HT1080 (cell line): ENCODE measurements at places on chromosomes 16 and 17. TPM values are rescaled to one million over a fixed set of nuclear protein-coding genes. Genes with fewer than 3 reads are reported as not detected.
A peak's percentile ranks its signal among the peaks of the same experiment; 100 is the strongest.

The FNDC8 gene
- total RNA-seq: not detected in 2 replicates

The DPEP1 gene
- not detected in 2 replicates for total RNA-seq

The PPY gene
- not detected in 2 replicates for total RNA-seq

GRCh38 chr17:62950067-62950466 lies 16.0 kb upstream of the TANC2 start:
- DNase-seq: peak; percentile 23

DNA sequence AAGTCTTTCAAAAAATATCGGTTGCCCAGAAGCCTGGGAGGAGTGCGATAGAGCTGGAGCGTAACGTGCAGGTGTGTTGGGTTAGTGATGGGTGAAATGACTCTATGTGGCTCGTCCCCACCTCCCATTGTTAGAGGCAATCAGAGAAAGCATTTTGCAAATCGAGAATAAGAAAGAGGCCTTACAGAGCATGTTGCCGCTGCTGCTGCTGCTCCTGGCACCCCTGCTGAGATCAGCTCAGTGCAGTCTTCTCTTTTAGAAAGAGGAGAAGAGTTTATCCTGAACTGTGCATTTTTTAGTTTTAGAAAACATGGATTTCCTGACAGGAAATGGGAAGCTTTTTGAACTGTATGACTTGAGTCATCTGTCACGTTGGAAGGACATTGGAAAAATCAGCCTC lies 774.5 kb upstream of the RBFOX1 start:
- no peak for DNase-seq

GRCh38 chr17:80071116-80071841 lies 30.1 kb upstream of the GAA start:
- DNase-seq: no peak

The HS3ST3A1 gene
- total RNA-seq: 163 and 187 TPM in 2 replicates

DNA sequence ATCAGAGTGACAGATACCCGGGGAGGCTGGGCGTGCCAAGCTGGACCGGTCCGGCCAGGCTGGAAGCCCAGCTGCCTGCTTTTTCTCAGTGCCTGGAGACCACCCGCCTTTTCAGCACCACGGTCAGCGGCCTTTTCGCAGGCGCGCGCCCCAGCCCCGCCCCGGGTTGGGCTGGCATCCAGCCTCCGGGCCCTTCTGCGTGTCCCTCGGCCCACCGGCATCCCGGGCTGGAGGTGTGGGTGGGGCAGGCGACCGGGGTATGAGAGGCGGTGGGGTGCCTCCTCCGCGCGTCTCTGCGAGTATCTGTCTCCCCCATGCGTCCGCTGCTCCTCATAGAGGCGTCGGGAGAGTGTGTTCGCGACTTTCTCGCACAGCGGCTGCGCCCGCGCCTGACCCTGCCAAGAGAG lies 102.5 kb downstream of the MRM1 start:
- DNase-seq: peak; percentile 22

DNA sequence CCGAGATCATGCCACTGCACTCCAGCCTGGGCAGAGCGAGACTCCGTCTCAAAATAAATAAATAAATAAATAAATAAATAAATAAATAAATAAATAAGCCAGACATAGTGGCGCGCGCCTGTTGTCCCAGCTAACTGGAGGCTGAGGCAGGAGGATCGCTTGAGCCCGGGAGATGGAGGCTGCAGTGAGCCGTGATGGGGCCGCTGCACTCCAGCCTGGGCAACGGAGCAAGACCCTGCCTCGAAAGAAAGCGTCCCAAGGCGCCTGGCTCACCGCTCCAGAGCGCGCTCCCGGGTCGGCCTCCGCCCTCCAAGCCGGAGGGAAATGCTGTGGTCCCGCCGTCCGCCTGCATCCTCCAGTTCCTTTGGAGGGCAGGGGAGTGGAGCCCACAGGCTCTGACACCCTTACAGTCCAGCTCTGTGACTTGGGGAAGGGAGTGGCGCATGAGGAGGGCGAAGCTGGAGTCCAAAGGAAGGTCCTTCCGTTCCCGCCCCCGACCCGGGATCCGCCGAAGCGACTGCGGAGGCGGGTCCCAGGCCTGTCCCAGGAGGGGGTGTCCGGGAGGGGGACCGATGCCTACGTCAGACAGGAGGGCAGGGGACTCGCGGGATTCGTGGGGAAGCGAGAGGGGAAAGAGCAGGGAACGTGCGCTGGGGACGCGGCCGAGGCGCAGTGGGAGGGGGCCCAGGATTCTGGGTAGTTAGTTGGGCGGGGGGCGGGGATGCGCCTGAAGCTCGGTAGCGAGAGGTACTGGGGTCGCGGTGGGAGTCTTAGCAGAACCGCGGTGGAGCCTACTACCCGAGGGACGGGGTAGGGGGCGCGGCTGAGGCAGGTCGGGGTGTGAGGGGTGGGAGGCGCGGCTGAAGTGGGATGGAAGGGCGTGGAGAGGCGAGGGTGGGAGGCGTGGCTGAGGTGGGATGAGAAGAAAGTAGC lies 8.4 kb upstream of the TRPV2 start:
- no peak for DNase-seq

GRCh38 chr17:77142689-77143088 lies 1.9 kb downstream of the SEC14L1 start:
- DNase-seq: no peak

The FAAP100 gene
- 28.7 and 31.6 TPM in 2 replicates for total RNA-seq

DNA sequence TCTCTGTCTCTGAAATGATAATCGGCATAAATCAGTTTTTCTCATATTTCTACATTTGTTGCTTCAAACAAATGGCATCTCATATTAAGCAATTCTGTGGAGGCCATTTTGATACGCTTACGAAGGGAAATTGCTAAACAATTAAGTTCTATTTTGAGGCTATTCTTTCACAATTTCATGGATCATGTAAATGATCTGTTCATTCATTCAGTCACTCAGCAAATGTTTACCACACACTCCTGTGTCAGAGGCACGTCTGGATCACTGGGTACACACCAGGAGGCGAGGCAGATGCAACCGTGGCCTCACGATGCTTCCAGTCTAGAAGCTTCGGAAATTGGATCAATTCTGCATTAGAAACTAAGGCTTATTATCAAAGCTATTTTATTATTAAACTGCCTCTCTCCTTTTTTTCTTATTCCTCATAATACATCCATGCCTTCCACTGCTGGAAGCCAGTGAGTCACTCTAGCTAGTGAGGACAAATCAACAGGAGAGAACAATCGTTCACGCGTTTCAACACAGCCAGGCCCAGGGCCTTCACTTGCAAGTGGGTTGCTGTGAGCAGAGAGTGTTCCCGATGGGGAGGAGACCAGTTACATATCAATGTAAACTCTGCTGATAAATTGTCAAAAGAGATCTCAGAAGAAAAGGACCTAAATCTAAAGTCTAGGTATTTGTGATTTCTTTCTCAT lies 11.3 kb upstream of the SLC39A11 start:
- DNase-seq: no peak

DNA sequence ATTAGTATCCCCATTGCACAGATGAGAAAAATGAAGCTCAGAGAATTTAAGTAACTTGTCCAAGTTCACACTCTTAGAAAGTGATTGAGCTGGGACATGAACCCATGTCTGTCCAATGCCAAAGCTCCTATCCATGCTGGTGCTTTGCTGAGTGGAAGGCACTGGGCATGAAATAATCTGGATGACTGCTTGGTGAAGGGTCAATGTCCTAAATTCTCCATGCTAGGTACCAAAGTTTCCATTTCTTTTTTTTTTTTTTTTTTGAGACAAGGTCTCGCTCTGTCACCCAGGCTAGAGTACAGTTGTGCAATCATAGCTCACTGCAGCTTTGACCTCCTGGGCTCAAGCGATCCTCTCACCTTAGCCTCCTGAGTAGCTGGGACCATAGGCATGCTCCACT lies 153.6 kb upstream of the ERCC4 start:
- no peak for DNase-seq

- peak; percentile 34 for DNase-seq
These were observed 47.1 kb downstream of the SPACA3 start for GRCh38 chr17:33038740-33039139.

GRCh38 chr17:4673169-4673568 lies 30.8 kb downstream of the PELP1 start:
- no peak for DNase-seq

DNA sequence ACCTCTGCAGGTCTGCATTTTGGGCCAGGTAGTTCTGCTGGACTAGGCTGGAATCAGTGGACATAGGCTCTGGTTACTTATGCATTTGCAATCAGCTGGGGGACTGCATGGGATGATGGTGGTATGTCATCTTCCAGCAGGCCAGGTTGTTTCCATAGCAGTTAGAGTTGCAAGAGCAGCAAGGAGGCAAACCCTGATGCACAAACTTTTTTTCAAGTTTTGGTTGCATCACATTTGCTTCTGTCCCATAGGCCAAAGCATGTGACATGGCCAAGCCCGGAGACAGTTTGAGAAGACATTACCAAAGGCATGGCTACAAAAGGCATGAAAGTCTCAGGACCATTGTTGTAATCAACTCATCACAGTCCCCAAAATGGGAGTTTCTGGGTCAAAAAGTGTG lies 58.2 kb downstream of the PRKCB start:
- no peak for DNase-seq

DNA sequence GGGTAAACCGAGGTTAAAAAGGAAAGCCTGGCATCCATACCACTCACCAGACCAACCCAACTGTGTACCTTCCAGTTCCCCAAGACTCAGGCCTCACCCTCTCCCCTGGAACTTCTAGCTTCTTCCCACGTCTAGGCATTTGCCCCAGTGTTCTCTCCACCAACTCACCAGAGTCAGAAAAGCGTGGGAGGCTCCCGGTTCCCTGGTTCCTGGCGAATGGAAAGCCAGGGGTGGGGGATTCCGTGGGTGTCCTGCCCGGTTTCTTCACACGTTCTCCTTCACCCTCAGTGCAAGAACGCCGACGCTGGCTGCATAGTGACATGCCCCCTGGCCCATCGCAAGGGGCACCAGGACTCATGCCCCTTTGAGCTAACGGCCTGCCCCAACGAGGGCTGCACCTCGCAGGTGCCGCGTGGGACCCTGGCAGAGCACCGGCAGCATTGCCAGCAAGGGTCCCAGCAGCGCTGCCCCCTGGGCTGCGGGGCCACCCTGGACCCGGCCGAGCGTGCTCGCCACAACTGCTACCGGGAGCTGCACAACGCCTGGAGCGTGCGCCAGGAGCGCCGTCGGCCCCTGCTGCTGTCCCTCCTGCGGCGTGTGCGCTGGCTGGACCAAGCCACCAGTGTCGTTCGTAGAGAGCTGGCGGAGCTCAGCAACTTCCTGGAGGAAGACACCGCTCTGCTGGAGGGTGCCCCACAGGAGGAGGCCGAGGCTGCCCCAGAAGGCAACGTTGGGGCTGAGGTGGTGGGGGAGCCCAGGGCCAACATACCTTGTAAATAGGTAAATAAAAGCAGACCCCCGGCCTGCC lies 1.7 kb downstream of the RNF151 start:
- DNase-seq: no peak

The CRAMP1 gene
- total RNA-seq: 5.7 and 7.0 TPM in 2 replicates

- no peak for DNase-seq
These were observed 43.9 kb upstream of the KIFC3 start for GRCh38 chr16:57846078-57846697.

GRCh38 chr17:83183951-83184506 lies 104.6 kb downstream of the METRNL start:
- DNase-seq: no peak

The KRTAP4-6 gene
- not detected in 2 replicates for total RNA-seq

GRCh38 chr17:76569607-76570279 lies 15.9 kb downstream of the ST6GALNAC2 start:
- no peak for DNase-seq

GRCh38 chr16:23575834-23576233 lies 18.3 kb downstream of the UBFD1 start:
- no peak for DNase-seq

The TM4SF5 gene
- not detected in 2 replicates for total RNA-seq

DNA sequence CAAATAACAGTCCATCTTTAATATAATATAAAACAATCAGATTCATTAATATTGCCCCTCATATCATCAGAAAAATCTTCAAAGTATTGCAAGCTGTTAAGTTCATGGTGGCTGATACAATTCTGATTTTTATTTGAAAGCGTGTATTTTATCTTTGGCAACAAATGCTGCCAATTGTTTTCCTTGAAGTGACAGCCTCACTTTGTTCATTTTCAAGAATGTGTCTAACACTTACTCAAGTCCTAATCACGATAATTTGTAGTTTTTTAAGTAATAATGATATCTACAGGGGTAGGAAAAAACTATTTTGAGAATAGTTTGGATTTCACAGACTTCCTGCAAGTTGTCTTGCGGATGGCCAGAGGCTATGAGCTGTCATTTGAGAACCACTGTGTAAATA lies 75.8 kb downstream of the HS3ST3B1 start:
- DNase-seq: no peak

GRCh38 chr16:24635900-24636610 lies 93.4 kb upstream of the TNRC6A start:
- peak; percentile 88 for DNase-seq

DNA sequence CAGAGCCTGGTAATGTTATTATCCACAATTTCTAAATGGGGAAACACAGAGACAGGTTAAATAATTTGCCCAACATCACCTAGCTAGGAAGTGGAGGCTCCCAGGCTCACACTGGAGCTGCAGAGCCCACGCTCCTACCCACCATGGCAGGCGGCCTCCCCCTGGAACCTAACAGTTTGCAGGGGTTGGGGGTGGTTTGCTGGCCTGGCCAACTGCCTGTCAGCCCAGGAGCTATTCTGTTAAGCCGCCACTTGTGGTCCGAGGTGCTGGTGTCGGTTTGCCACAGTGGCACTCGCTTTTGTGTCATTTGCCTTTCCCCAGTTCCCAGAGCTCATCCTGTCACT lies 3.6 kb downstream of the PRCD start:
- DNase-seq: no peak

The HIC1 gene
- 0.53 and 0.79 TPM in 2 replicates for total RNA-seq

- no peak for DNase-seq
These were observed 166.9 kb downstream of the CDH13 start for GRCh38 chr16:82793528-82794245.

DNA sequence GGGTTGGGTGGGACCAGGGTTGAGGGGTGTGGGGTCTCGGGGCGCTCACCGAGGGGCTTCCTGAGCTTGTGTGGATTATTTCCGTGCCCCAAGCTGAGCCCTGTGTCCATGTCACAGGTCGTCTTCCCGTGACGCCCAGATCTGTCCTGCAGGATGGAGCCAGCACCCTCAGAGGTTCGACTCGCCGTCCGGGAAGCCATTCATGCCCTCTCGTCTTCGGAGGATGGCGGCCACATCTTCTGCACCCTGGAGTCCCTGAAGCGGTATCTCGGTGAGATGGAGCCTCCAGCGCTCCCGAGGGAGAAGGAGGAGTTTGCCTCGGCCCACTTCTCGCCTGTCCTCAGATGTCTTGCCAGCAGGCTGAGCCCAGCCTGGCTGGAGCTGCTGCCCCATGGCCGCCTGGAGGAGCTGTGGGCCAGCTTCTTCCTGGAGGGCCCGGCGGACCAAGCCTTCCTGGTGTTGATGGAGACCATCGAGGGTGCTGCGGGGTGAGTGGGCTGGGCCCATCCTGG lies 1.0 kb downstream of the TELO2 start:
- peak; percentile 72 for DNase-seq

DNA sequence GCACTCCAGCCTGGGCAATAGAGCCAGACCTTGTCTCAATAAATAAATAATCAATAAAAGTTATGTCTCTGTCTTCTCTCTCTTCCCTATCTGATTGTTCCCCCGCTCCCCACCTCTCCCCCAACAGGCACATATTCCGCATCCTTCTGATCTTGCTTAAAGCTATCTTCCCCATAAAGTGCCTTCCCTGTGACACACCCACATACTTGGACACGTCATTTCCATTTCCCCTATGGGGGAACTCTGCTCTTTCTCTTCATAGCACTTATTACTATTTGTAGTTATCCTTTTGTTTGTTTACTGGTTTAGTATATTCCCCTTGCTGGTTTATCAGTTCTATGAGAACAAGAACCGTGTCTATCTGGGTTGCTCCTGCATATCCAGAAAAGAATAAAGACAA lies 14.9 kb downstream of the MYO1D start:
- peak; percentile 9 for DNase-seq

The ICAM2 gene
- 8.2 and 9.5 TPM in 2 replicates for total RNA-seq

The SOX15 gene
- 0.31 and 1.8 TPM in 2 replicates for total RNA-seq

The SLC16A6 gene
- 0.16 TPM in 1 of 2 replicates, not detected in the other for total RNA-seq
